ENCODE measurements at places on chromosomes 7 and 10.

DNA sequence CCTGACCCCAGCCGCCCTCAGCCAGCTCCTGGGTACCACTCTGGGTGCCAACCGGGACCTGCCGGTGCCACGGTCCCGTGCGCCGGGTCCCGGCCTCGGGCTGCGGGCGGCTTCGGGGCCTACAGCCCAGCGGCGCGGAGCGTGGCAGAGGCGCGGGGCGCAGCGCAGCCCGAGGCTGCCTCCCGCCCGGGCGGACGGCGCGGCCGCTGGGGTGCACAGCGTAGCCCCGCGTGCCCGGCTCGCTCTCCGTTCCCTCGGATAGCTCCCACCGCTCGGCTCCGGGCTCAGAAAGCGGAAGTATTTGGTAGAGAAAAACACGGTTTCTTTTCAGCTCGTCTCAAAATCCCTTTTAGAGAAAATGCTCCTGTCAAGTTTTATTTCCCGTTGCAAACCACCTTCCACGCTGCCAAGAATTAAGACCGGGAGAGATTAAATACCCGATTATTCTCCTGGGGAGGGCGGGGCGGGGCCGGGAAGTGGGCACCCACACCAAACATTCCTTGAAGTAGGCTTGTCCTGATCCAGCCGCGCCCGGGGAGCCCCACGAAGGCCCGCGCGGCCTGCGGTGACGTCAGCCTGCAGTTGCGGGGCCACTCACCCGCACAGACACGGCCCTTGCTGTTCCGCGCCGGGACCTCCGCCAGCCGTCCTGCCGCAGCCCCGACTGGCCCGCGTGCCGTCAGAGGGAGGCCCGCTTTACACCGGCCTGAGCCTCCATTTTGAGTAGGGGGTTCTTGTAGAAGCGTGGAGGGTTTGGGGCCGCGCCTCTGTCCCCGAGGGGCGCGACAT lies 7.2 kb downstream of the HOXA13 start:
- no peak for DNase-seq

DNA sequence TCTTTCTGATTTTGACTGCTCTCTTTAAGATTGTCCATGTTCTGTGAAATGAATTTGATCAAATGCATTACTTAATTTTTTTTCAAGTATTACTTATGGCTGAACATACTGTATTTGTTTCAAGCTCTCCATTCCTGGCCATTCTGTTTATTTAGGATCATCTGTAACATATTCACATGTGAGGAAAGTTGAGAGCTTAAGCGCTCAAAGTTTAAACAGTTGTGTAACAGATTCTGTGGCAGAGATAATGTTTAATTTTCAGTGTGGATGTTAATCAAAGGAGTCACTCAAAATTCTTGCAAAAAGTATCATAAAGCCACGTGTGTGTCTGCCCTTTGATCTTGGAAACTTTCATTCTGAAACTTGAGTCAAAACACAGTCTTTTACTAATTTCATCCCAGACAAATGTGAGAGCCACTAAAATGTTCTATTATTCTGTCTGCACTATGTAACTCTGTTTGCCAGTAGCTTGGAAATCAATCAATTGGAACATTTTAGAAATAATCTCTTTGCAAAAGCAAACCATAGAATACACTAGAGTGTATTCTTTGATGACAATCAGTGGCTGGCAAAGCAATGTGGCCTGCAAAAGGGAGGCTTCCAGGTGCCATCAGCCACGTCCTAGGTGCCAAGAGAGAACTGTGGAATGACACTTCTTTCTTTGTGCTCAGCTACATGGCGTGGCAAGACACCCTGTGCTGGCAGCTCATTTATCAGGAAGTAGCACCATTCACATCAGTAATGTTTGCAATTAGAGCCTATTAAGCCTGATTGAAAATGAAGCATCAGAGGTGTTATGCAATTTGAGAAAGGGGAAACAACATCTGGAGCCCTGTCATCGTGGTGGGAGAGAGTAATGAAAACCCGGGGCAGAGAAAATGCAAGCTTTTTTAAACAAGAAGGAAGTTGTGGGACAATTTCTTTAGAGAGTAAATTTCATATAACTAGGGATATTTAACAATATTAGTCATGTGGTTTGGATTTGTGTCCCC lies 40.9 kb downstream of the ARL5B start:
- DNase-seq: no peak

DNA sequence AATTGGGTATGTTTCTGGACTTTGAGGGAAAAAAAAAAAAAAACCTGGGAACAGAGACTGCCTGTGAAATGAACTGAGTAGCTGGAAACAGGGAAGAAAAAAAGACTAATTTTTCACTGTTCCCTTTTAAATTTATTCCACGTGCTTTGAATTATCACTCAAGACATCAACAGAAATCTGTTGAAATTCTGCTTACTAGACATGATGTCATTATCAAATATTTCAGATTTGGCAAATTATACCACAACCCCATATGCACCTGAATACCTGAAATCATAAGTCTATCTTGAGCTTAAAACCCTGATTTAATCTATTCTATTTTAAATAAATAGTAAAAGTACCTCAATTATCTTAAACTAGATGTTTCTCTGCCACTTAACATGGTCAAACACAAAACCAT lies 5.0 kb upstream of the REEP3 start:
- DNase-seq: no peak

GRCh38 chr10:45001381-45002148 lies 842 bp downstream of the ZNF22 start:
- DNase-seq: peak; percentile 11

DNA sequence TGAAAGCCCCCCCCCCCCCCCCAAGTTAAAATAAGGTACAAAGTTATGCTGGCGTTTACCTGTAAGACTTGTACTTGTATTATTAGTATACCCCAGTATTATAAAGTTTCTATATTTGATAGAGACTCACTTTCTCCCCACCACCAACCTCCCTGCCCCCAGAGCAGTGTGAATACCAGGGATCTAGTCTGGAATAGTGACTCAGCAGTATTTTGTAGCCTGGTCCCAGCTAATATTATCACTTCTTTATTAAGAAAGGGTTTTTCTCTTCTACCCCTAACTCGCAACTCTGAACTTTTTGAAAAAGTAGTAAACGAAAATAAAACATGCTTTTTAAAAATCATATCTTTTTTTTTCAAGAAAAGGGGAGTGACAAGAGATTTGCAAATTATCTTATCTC lies 26.7 kb downstream of the GLI3 start:
- DNase-seq: no peak

GRCh38 chr10:28432210-28432676 lies 100.7 kb upstream of the WAC start:
- no peak for DNase-seq

DNA sequence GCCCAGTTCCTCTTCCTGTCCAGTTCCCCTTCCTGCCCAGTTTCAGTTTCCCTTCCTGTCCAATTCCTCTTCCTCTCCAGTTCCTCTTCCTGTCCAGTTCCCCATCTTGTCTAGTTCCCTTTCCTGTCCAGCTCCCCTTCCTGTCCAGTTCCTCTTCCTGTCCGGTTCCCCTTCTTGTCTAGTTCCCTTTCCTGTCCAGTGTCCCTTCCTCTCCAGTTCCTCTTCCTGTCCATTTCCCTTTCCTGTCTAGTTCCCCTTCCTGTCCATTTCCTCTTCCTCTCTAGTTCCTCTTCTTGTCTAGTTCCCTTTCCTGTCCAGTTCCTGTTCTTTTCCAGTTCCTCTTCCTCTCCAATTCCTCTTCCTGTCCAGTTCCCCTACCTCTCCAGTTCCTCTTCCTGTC lies 68.1 kb upstream of the ADCY1 start:
- DNase-seq: no peak

DNA sequence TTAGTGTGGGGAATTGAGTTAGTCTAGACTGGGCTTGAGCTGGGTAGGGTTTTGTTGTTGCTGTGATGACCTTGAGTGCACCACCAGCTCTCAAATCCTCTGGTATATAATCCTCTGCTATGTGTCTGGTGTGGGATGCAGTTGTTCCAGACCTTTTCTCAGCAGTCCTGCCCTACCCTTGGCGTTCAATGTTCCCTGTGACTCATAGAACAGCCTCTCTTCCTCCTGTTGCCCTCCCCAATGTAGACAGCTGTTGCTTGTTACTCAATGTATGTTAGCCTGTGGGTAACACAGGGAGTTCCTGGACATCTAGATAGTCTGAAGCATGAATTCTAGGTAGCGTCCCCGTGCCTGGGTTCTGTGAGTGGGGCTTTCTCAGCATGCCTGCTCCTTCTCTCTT lies 19.8 kb downstream of the ACBD7 start:
- no peak for DNase-seq

DNA sequence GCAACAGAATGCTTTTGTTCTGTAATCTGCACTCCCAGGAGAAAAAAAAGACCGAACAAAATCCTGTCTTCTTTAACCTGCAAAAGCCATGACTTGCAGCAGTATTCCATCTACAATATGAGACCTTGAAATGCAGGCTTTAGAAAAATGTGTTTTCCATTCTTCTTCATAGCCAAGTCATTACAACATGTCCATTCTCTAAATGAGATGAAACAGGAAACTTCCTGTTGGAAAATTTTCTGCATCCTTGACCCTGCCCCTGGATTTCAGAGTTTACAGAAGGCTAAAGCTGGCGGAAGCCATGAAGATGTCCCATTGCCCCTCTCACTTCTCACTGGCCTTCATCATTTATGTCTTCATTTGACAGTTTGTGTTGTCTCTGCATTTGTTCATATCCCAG lies 546.4 kb downstream of the TNS3 start:
- DNase-seq: no peak

GRCh38 chr7:36923943-36924436 lies 199.7 kb upstream of the AOAH start:
- no peak for DNase-seq

- DNase-seq: no peak
These were observed 147.3 kb downstream of the NRCAM start for GRCh38 chr7:108308903-108309302.

DNA sequence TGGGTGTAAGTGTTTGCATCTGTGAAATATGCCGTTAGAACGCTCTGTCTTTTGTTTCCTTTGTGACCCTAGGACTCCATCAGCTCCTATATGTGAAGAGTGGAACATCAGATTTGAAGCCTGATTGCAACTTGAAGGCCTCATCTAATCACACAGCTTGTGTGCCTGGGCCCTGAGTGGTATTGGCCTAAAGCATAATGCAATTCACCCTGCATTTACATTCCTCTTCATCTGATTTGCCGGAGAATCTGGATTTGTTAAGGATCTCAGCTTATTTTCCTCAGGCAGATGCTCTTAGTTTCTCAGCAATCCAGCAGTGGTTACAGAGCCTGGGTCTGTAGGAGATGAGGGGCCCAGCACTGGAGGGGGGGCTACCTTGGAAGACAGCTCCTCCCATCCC lies 183.2 kb upstream of the ITGB1 start:
- DNase-seq: no peak

GRCh38 chr10:51300617-51301304 lies 226.5 kb downstream of the PRKG1 start:
- no peak for DNase-seq

DNA sequence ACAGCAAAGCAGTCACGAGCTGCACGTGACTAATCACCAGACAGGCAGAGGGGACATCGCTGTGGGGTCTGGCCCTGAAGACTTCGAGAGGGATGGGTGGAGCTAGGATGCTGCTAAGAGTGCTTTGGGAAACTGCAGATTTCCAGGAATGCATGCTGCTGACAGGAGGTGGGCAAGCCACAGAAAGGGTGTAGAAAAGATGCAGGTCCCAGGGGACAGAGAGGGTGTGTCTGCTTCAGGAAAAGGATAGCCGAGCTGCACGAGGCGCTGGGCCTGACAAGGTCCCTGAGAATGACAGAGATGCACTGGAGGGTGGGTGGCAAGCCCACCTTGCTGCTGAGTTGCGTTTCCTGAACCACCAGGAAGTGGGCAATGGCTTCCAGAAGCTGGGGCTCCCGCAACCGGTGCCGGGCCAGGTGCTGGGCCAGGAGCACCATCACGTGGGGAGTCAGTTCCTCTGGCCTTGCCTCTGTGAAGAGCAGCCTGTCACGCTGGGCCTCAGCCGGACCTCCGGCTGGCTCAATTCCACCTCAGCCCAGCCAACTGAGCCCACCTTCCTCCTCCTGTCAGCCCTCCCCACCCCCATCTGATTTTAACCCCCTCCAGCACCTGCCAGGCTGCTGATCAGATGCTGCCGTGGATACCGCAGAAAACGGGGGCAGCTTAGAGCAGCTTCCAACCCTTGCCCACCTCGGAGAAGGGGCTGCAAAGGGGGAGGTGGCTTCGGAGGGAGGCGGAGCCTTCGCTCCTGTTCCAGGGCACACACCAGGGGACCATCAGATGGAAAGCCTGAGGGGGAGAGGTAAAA lies 2.2 kb downstream of the FASTK start:
- DNase-seq: no peak

- no peak for DNase-seq
These were observed 479 bp downstream of the PNPLA8 start for GRCh38 chr7:108525327-108525984.

GRCh38 chr7:137025469-137026175 lies 157.2 kb downstream of the CHRM2 start:
- DNase-seq: no peak

DNA sequence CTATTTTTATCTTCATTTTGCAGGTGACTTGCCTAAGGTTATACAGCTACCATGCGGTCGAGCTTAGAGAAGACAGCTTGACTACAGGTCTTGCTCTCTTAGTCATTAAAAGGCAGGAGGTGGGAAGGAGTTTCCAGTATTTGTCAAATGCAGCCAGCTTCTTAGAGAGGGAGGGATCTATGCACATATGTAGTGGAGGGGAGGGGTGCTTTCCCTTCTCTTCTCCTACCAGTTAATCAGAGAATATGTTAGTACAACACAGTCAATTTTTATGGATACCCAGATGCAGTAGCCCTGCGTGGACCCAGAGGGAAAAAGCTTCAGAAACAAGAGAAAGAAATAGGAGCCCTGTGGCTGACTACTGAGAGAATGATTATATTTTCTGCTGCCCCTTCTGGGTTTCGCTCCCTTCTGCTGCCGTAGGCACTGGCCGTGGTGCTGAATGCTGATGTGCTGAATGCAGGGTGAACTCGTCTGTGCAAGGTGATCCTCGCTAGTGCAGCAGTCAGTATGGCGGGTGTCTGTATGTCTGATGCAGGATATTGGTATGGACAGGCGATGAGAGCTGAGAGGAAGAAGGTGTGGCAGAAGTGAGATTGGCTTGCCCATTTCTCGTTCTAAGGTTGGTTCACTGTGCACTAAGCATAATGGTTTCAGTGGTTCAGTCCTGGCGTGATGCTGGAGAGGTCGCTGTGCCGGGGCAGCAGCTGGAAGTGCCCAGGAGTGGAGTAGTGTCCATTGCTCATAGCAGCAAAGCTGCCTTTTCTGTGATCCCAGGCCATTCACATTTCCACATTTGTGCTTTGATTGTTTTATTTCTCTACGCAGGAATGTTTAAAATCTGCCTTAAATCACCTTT lies 189.2 kb upstream of the PODXL start:
- DNase-seq: no peak

DNA sequence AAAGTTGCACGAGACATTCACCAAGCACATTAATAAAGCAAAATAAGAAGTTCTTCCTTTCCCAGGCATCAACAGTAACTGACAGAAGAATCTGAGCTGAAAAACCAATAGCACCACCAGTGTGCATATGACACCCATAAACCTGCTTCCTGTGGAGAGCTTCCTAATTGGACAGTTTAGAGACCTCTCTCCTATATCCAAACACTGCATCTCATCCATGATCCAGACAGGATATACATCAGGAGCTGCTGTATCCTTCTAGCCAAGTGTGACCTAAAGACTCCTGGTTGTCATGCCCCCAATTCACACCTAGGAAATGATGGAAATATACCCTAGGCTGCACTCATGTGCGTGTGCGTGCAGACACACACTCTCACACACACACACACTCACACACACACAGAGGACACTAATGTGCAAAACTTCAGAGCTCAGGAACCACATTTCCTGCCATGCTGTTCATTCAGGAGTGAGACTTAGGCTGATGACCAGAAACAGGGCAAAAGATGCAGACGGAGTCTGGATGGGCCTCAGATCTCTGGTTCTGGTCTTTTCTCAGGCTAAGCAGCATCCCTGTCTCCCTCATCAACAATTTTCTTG lies 58.0 kb downstream of the MAP3K8 start:
- DNase-seq: no peak
